ENCODE measurements at places on chromosomes 16 and 17.

- DNase-seq, result no peak
Observed at GRCh38 chr16:53817812-53818550, 114.0 kb downstream of the FTO start.

GRCh38 chr16:8459085-8459733 lies 131.1 kb downstream of the TMEM114 start:
- no peak for DNase-seq

DNA sequence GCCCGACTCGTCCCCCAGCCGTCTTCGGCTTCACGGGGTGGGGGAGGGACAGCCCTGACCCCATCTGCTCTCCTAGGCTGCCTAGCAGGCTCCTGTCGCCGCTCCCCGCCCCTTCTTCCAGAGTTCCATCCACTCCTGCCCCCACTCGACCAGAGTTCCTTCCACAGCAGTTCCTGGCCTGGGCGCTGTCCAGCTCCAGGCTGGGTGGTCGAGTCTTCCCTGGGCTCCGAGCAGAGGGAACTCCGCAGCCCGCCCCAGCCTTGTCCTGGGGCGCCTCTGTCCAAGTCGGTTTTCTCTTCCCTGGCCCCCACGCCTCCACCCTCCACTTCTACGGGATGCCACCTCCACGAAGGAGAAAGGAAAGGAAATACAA lies 1.4 kb downstream of the PYY start:
- no peak for DNase-seq

GRCh38 chr16:85652431-85653221 lies 36.1 kb downstream of the GINS2 start:
- DNase-seq, result no peak

DNA sequence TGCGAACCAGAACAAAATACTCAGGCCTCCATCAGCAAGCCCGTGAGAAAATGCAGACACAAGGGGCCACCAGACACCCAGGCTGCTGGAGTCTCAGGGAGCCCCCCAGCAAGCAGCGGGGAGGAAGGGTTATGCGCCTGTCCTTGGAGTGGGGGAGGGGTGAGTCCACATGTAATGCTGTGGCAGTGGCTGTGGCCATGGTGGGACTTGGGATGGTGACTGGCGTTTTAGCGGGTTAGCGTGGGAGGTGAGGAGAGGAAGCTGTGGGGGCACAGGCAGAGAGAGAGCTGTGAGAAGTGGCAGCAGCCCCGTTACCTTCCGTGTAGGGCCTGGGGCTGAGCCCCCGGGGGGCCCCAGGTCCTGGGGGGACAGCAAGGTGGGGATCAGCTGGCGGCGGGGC lies 58.3 kb downstream of the SRCIN1 start:
- no peak for DNase-seq

DNA sequence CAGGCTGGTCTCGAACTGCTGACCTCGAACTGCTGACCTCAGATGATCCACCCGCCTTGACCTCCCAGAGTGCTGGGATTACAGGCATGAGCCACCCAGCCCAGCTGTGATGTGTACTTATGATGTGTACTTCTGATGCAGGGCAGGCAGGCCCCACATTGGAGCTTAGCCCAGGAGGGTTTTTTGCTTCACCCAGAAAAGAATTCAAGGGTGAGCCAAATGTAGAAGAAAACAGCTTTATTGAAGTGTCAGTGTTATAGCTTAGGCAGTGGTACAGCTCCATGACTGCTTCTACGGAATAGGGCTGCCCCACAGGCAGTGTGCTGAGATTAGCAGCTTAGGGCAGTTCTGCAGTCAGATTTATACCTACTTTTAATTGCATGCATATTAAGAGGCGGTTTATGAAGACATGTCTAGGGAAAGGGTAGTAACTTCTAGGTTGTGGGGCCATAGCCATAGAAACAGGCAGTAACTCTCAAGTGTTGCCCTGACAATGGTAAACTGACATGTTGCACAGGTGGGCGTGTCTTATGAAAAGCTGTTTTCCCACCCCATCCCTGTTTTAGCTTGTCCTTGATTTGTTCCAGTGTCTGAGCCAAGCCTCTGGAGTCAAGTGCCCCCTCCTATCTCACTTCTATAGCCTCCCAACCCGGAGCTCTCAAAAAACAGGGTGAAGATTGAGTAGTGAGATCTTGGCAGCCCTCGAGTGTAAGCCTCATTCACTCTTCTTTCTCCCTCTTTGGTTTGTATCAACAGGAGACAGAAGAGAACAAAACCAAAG lies 24.1 kb upstream of the POLR3E start:
- DNase-seq, result no peak
